ENCODE measurements at places on chromosomes 5 and 9.

DNA sequence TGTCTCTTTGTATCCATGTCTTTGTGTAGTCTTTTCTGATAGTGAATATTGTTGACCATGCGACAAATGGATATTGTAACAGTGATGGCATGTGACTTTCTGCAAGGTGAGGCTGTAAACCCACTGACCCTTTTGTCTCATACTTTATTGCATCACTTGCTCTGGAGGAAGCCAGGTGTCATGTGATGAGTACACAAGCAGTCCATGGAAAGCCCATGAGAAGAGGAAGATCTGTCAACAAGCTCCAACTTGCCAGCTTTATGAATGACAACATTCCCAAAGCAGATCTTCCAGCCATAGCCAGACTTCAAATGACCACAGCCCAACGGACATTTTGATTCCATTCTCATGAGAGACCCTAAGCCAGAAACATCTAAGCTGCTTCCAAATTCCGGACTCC lies 450.1 kb upstream of the ACTBL2 start:
- DNase-seq, result no peak

- DNase-seq, result no peak
Observed at GRCh38 chr9:99690573-99690972, 131.1 kb upstream of the NR4A3 start.

GRCh38 chr5:150243590-150243989 lies 46.0 kb downstream of the CAMK2A start:
- DNase-seq, result no peak

DNA sequence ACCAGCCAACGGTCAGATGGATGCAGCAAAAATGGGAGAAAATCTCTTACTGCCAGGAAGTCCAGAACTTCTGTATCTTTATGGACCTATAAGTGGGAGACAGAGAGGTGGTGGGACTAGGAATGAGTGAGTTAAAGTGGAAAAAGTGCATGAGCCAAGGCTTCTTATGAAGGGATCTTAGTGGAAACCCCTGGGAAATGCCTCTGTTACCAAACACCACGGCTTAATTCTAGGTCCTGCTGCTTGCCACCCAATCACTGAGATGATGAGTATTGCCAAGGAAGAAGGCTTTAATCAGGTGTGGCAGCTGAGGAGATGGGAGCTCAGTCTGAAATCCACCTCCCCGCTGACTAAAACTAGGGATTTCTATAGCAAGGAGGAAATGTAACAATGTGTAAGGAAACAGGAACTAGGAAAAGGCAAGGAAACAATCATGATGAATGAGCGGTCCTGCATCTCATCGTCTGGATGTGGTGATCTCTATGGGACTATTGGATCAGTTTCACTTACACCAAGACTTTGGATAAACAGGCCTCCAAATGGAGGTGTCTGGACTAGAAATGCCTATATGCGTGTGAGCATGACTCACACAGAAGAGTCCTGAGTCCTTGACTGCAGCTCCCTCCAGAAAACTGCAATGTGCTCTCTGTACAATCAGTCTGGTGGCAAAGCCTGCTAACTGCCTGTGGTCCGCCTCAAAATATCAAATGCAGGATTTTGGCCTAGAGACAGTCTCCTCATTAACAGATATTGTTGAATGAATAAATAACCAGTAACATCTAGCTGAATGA lies 98.2 kb upstream of the PRR16 start:
- DNase-seq, result no peak

GRCh38 chr5:69528035-69528434 lies 32.0 kb upstream of the GTF2H2C start:
- no peak for DNase-seq

DNA sequence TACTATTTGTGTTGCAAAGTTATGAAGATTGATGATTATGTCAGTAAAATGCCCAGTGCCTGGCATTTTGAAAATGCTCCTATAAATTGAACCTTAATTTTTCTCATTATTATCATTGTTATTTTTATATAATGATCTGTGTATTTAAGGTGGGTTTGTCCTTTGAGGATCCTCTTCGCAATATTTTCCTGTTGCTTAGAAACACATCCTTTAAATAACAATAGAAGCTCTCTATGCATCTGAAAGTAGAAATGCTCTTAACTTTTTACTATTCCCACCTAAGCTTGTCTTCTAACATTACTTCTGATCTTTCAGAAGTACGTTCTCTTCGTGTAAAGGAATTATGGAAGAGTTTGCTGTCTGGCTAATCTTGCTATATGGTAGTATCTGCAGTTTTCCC lies 214.7 kb upstream of the TLX3 start:
- DNase-seq, result no peak

DNA sequence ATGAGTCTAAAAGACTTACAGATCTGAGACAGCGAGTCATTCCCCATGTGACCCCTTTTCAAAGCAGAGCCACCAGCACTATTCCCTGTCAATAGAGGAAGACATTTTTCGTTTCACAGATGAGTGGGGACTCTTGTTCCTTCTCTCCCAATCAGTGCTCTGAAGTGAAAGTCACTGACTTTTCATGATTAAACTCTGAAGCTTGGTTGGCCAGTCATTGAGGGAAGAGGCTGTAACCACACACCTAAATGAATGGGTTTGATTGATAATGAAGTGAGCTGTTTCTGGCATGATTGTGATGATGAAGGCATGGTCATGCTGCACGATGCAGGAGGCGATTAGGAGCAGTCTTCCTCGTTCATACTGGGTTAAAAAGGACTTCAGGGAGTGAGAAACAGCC lies 171.9 kb downstream of the ZNF462 start:
- DNase-seq, result no peak

DNA sequence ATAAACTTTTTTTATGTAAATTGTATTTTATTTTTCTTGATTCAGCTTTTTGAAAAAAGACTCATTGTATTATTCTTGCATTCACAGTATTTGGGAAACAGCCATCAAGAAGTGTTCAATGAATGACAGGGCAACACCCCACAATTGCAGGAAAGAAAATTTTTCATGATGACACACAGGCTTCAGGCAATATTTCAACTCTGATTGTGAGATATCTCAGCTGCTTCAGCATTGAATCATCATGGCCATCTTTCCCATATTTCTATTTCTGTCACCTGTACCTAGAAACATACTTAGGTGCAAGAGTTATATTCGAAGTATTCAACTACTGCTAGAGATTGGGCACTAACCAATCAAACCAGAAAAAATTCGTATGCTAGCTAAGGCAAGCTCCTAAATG lies 446.0 kb downstream of the ISL1 start:
- DNase-seq, result no peak

DNA sequence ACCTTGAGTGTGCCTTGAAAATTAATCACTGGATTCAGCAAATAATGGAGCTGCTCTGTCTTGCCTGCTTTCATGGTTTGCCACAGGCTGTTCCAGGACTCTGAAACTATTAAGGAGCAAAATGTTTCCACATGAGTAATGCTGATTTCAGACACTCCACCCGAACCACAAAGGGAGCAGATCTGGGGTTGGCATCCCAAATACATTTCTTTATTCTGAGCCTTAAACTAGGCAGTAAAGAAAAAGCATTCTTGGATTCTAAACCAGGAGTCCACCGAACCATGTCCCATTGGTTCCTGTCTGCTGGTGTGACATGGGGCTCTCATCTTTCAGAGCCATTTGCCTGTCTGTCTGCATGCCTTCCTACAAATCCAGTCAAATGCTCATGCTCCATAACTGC lies 10.1 kb upstream of the C1QTNF3 start:
- DNase-seq, result no peak

- no peak for DNase-seq
Observed at GRCh38 chr5:147375151-147375550, 134.7 kb downstream of the DPYSL3 start.

DNA sequence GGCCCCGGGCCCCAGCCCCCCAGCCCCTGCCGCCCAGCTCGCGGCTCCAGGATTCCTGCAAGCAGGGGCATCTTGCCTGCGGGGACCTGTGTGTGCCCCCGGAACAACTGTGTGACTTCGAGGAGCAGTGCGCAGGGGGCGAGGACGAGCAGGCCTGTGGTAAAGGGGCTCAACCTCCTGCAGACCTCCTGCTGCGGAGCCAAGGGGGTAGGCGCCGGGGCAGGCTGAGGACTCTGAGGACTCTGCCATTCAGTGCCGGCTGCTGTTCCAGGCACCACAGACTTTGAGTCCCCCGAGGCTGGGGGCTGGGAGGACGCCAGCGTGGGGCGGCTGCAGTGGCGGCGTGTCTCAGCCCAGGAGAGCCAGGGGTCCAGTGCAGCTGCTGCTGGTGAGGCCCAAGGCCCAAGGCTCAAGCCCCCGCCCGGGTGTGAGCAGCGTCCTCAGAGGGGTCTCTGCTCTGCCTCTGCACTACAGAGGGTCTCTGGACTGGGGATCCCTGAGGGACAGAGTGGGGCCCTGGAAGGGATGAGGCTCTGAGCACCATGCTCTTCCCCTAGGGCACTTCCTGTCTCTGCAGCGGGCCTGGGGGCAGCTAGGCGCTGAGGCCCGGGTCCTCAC lies 3.4 kb downstream of the MAMDC4 start:
- no peak for DNase-seq

DNA sequence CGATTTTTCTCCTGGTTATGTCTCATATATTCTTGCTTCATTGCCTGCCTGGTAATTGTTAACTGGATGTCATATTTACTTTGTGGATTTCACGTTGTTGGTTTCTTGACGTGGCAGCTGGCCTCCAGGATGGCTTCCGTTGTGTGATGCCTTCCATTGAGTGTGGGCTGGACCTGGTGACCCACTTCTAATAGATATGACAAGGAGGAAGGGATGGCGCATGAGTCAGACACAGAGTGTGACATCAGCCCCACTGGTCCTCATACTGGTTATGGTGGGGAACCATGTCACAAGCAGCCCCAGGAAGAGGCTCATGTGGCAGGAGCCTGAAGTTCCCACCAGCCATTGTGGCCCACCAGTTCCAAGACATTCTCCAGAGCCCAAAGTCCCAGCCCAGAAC lies 6.4 kb upstream of the PAEP start:
- no peak for DNase-seq

Data from stimulated activated CD8-positive, alpha-beta memory T cell treated with anti-CD3 and anti-CD28 coated beads, Interleukin-15, amount 100 ng/mL, for 4 hours (primary cell).